ENCODE measurements at places on chromosomes 7 and 10.

GRCh38 chr7:109696723-109697122 lies 1127.0 kb downstream of the DNAJB9 start:
- no peak for DNase-seq

- DNase-seq = no peak
Measured at GRCh38 chr7:81705206-81705605, 64.6 kb downstream of the HGF start.

GRCh38 chr10:50392426-50392825 lies 141.1 kb upstream of the ASAH2 start:
- DNase-seq = no peak

DNA sequence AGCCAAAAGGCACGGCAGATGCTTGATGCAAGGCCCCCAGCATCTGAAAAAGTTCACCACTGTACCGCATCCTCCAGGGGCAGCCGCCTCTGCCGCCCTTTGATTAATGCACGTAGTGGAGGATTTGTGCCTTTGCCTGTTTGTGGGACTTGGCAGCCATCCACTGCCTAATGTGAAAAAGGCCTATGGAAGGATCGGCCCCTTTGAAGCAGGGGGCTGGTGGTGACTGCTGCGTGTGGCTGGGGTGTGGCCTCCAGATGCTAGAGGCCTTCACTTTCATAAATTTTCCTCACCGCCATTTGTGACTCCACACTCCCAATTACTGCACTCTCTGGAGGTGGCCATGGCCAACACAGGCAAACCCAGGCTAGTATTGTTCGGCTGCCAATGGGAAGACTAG lies 226.0 kb downstream of the BMPER start:
- DNase-seq = no peak

GRCh38 chr7:138455609-138456008 lies 4.5 kb upstream of the TRIM24 start:
- no peak for DNase-seq

- peak; percentile 25 for DNase-seq
Measured at GRCh38 chr7:146175716-146176115, 59.1 kb downstream of the CNTNAP2 start.

DNA sequence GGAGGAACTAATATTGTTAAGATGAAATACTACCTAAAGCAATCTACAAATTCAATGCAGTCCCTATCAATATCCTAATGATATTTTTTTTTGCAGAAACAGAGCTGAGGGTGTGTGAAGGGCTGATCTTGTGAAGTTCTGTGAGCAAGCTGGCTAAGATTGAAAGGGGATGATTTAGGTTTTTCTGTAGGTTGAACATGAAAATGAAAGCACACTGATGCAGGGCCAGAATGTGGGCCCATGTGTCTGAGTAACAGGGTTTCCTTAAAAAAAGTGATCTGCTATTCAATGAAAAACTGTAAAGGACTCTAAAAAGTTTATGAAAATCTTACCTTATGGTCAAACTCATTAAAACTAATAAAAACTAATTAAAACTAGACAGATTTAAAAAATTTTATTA lies 47.4 kb downstream of the GRB10 start:
- DNase-seq = no peak

- DNase-seq = peak; percentile 6
Measured at GRCh38 chr7:77903597-77903996, 105.0 kb downstream of the PHTF2 start.

GRCh38 chr10:98619446-98619845 lies 172.7 kb upstream of the HPS1 start:
- DNase-seq = no peak

DNA sequence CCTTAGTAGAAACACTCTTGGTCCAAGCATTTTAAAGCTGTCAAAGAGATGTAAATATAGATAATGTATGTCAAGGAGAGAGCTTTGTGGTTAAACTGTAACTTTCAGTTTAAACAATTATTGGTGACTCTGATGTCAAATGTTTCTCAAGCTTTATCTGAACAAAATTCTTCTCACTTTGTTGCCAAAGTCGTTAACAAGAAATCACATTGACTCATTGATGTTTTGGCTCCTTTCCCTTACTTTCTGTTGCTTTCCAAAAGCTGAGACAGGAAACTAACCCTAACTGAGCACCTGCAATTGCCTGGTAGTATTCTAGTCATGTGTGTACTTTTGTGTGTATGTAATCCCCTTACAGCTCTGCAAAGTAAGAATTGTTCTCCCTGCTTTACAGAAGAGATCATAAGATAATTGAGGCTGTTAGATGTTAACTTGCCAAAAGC lies 108.5 kb downstream of the CFTR start:
- DNase-seq = peak; percentile 0

GRCh38 chr10:96681524-96681923 lies 38.8 kb downstream of the PIK3AP1 start:
- DNase-seq = no peak

GRCh38 chr7:11078247-11078834 lies 104.7 kb downstream of the PHF14 start:
- no peak for DNase-seq

DNA sequence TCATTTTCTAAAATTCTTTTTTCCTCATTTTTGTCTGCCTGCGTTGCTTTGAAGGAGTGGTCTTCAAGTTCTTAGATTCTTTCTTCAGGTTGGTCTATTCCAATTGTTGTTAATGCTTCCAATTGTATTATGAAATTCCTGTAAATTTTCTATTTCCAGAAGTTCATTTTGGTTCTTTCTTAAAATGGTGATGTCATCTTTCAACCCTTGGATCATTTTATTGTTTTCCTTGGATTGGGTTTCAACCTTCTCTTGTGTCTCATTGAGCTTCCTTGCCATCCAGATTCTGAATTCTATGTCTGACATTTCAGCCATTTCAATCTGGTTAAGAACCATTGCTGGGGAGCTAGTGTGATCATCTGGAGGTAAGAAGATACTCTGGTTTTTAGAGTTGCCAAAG lies 33.1 kb downstream of the PNLIPRP2 start:
- peak; percentile 13 for DNase-seq

DNA sequence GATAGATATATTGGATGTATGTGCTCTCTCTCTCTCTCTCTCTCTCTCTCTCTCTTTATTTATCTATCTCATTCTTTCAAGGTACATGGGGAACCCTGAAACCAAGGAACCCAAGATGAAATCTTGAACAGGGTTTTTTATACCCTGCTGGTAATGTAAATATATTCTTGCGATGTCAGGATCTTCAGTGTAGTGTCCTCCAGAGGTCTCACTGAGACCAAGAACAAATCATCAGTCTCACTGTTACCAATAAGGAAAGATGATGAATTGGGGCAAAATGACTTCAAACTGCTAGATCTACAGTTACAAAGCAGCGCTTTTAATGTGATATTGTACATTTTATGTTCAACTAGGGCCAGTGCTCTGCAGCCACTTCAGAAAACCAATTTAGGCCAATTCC lies 423.5 kb downstream of the ANKRD7 start:
- no peak for DNase-seq

DNA sequence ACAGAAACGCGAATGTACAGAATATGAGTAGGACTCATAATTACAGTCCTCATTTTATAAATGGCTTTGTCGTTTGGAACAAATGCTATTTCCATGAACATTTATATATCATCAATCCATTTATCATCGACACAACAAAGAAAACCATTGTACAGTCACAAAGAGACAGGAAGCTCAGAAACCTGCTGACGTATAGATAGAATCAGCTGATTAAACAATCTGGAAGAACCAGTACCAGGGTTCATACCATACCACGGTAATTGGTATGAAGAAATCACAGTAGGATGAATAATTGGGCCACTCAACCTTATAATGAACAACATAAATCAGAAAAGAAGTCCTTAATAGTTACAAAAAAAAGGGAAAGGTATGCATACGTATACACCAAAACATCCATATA lies 295.0 kb downstream of the PARD3 start:
- DNase-seq = no peak

GRCh38 chr10:104581884-104582601 lies 59.0 kb upstream of the SORCS3 start:
- peak; percentile 4 for DNase-seq

DNA sequence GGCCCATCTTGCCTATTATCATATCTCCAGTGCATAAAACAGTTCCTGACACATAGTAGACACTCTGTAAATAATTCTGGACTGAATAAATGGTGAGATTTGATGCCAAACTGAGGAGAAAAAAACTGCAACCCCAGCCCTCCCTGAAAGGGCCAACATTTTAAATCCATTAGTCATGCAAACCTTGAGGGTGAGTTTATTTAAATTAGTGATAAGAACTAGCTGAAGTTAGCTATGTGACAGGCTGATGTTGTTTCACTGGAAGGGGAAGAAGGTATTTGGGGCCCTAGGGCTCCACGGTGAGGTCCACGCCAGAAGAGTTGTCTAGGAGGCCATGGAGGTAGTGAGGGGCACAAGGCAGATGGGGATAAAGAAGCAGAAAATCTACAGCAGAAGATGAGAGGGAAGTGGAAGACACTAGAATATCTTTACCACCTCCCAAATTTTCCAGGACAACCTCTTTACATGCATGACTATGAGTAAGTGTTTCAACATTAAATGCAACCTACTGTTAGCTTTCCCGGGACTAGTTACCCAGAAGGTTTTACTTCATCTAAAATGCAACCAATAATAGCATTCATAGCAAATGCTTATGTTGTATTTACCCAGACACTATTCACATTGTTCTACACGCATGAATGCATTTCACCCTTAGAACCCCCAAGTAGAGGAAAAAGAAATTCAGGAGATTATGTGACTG lies 183.2 kb upstream of the LYZL1 start:
- peak; percentile 17 for DNase-seq

DNA sequence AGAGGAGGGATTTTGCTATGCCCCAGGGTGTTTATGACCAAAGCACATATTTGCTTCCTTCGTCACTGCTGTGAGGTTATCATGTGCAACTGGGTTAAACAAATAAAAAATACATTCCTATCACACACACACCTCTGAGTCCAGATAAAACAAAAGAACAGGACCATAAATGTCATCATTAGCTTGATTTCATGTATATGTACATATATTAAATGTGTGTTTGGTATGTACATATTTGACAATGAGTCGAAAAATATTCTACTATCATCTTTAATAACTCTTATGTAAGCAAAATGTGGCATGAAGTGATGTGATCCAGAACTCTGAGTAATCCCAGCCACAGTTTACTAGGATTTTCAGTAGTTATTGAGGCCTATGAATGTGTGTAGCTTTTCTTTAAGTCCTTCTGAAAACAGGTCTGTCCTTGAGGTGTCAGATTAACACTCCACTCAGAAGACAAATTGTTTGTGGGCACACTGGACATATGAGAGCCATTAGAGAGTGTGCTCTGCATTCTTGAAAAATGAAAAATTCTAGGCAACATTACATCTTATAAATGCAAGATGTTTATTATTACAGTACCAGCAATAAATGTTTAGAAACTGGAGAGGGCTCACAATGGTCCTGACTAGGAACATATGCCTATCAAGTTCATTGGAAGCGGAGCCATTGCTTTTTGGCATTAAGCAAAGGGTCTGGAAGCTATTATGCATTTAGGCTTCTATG lies 335.1 kb upstream of the SEMA3A start:
- no peak for DNase-seq

DNA sequence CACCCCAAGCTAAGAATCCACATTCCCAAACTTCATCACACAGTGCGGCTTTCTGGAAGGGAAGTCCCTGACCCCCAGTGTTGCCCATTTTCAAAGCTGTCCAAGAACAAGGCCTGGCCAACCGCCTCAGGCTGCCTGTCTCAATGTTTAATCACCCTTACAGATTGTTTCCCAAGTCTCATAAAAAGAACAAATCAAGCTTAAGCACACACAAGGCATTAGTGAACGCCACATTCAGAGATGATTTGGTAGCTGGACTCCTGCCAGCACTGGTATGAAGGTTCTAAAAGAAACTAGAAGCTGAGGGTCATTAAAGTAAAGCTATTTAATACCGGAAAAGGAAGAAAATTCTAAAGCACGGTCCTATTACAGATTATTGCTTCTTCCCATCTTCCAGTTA lies 35.6 kb downstream of the C10orf90 start:
- DNase-seq = no peak

DNA sequence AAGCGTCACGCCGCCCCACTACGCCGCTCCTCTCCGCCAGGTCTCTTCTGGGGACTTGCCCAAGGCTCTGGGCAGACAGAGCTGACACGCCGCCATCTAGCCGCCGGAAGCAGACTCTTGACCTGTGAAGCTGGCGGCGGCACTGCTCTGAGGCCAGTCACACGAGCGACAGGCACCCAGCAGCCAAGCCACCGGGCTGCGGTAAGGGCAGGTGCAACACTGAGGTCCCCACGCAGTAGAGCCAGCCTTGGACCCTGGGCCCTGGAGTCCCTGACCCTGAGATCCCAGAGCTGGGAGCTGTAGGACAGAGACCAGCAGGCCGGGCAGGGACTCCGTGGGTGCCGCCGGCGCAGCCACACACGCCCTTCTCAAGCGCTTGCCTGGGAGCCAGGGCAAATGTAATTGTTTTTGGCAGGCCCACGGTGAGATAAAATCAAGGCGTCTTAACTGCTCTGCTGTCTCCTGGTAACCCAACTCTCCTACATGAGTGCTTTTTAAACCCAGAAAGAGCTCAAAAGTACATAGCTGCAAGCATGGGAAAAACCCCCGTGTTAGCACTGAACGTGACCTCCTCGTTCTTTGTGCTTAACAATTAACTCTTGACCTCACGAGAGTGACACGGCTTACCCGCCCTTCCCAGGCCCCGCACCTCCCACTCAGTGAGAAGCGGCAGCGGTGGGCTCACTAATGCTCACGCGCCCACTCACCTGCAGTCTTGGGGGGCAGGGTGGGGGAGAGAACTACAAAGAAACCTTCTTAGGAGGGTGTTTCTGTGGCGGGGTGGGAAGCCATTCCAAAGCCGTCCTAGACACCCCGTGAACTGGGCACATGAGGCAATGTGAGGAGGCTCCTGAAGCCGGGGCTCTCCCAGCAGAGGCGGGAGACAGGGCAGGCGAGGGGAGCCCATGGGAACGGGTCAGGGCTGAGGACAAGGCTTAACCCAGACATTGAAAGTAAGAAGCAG lies 8.5 kb downstream of the GPER1 start:
- DNase-seq = no peak

GRCh38 chr7:42203336-42203735 lies 33.7 kb downstream of the GLI3 start:
- DNase-seq = no peak

DNA sequence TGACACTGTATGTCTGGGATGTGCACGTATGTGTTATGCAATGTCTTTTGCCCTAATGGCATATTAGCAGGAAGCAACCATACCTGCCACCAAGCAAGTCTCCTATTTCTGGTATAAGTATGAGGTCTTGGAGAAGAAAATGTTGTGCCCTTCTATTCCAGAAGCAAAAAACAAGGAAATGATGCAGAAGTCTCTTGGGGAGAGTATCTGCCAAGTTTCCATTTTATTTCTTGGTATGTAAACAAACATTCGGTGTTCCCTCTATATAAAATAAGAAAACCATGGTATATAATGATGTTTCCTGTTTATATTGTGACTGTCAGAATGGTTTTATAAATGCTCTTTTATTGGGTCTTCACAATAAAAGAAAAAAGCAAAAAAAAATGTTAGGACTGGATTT lies 19.3 kb upstream of the MYO3A start:
- DNase-seq = no peak

- DNase-seq = no peak
Measured at GRCh38 chr10:120543291-120543690, 86.3 kb downstream of the PLPP4 start.

Measured in stromal cell of bone marrow (primary cell).